AG09309 (cell line): ENCODE measurements at places on chromosomes 7 and 10.

DNA sequence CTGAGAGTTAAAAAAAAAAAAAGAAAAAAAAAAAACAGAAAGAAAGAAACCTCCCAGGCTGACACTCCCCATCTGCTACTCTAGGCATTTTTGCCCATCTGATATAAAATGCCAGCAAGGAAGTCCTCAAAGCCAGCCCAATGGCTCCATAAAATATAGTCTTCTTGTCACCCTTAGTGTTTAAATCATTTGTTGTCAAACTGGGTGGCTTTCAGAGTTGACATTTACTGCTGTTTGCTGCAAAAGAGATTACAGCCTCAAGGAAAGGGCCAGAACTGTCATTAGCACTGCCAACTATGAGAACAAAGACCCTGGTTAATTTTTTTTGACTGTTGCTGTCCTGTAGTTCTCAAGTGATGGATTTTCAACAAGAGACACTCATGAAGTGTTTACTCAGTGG lies 86.5 kb downstream of the TRIL start:
- no peak for DNase-seq

- DNase-seq, result no peak
These were observed 19.6 kb upstream of the CNTNAP2 start for GRCh38 chr7:146096994-146097393.

DNA sequence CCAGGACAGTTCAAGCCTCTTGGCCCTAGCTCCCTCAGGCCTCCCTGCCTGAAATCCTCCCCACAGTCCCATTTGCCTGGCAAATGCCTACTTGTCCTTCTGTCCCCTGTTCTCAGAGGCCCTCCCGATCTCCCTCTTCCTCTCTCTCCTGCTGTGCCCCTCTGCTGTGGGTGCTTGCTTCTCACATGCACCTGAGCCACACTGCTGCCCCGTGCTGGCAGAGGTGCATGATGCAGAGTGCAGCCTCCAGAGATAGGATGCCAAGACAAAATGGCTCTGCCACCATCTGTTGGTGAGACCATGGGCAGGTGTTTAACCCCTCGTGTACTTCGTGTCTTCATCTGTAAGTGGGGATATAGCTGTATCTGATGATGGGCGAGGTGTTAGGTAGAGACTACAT lies 158.4 kb downstream of the RGS10 start:
- no peak for DNase-seq

DNA sequence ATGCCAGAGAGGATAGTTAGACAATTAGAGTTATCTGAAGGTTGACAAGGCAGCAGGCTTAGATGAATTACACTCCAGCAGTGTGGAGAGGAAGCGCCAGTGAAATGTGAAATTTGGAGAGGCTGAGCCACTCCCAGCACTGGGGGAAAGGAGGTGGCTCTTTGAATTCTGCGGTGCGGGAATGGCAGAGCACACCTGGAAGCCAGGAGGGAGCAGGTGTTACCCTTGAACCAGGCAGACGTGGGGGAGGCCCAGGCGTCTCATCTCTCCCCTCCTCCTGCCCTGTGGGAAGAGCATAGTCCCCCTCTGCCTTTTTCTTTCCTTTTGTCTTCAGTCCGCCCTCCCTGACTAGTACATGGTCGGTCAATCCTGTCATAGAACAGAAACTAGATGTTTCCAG lies 203.1 kb downstream of the DPP6 start:
- no peak for DNase-seq

DNA sequence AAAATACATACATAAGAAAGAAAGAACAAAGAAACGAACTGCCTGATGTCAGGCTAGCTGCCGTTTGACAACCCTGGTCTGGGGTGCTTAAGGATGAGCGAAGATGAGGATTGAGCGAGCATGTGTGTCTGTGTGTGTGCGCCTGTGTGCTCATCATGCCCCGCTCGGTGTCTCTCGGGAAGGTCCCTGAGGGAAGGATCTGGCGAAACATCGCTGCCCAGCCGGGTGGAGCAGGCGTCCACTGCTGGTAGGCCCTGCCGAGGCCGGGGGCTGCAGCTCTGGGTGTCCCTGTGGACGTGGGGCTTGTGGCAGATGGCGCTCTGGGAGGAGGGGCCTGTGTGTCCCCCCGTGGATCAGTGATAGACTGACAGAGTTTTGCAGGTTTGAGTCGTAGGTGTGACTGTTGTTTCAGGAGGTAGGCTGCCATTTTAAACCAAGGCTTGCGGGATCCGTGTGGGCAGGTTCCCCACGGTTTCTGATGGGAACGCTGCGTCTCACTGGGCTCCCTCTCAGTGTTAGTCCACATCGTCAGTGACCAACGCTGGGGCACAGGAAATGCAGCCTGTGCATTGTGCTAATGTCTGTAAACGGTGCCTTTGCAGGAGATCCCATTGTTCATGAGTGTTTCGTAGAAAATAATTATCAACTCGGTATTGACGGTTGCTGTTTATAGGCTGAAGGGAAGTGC lies 5.9 kb upstream of the SUN1 start:
- no peak for DNase-seq

- no peak for DNase-seq
These were observed at the start of gene CDCA7L for GRCh38 chr7:21945454-21946221. TSS of gene CDCA7L (minus strand) at chr7:21945899. CDS start at chr7:21945804, 95 bp downstream.

GRCh38 chr10:44390585-44391072 lies 5.7 kb upstream of the CXCL12 start:
- no peak for DNase-seq

GRCh38 chr10:131825150-131825848 lies 75.5 kb upstream of the PPP2R2D start:
- DNase-seq, result no peak
